Spleen (tissue), 13 donors: ENCODE measurements at places on chromosomes 7 and 10.

DNA sequence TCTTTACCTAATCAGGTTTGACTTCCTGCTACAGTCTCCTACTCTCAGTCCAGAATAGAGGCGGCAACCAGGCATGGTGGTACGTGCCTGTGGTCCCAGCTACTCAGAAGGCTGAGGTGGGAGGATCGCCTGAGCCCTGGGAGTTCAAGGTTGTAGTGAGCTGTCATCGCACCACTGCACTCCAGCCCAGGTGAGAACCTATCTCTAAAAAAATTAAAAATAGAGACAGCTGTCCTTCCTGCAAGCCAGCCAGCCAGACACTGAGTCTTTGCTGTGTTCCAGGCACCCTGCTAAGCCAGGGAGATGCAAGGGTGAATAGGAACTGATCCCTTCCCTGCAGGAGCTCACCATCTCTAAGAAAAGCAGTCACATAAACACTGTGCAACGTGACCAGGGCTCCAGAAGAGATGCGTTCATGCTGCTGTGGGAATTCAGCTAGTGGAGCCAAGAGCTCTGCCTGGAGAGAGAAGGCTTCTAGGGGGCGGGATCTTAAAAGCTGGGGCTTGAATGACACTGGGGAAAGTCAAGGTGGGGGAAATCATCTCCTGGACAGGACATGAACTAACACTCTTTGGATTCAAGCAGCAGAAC lies 22.1 kb upstream of the SLIT1 start:
- no peak for DNase-seq

DNA sequence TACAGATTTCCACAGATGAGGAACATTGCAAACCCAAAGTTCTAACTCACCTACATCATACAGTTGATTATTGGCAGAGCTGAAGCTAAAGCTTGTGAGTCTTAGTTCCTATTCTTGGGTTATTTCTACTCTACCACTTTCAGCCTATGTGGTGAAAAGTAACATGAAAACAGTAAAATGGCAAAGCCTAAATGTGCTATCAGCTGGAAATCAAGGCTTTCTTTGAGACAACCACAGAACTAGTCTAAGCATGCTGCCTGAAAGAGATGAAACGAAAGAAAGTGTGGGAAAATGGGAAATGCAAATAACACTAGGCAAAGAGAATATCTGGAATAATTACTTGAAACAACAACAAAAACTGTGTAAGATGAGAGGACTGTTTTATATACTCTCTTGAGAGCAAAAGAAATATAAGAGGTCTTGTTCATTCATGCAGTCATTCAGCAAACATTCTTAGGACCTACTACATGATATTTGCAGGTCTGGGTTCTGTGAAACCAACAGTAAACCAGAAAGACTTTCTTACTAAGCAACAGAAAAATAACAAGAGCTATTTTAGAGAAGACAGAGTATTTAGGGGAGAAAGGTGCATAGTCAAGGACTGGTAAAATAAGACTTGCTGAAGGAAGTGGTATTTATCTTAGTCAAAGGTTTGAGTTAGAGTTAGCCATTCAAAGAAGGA lies 437.1 kb downstream of the HTR7 start:
- DNase-seq, result no peak

DNA sequence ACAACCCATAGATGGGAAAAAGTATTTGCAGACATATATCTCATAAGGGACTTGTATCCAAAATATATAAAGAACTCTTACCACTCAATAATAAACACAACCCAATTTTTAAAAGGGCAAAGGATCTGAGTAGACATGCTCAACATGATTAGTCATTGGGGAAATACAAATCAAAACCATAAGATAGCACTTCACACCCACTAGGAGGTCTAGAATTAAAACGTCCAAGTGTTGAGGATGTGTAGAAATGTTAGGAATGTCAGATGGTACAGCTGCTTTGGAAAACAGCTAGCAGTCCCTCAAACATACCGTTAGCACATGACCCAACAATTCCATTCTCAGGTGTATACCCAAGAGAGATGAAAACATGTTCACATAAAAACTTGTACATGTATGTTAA lies 8.3 kb downstream of the PSTK start:
- DNase-seq, result no peak

DNA sequence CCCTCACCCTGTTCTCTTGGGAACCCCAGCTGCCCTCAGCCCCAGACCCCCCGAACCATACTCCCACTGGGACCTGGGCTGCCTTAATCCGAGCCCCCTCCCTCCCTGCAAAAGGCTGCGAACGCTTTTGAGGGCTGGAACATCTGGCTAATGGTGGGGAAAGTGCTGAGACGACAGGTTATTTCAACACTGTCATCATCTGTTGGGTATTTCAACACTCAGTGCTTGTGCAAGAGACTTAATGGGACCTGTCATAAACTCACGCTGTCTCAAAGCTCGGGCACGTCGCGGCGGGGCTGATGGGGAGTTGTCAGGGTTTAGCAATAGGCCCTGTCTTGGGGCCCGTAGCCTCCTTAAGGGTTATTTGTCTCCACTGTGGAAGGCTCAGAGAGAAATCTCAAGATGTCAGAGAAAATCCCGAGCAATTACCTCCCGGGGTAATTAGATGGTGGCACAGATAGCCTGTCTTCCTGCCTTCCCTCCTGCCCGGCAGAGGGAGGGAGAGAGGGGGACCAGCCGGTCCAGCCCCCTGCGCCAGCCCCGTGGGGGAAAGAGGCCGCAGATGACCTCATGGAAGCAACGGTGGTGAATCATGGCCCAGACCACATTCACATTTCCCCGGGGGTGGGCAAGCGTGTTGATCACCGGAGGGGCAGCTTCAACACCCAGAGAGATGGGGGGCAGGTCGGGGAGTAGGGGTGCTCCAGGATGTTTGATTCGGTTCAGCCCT lies 88.7 kb upstream of the MYL10 start:
- peak; percentile 89 for DNase-seq

- no peak for DNase-seq
These were observed at the start of gene USP54 for GRCh38 chr10:73590881-73591799. USP54 (minus strand) TSS chr10:73591342; CDS start chr10:73575658, 15,684 bp downstream.

GRCh38 chr10:16603308-16603707 lies 81.6 kb upstream of the C1QL3 start:
- DNase-seq, result no peak

GRCh38 chr7:79453558-79454360 lies at the start of gene MAGI2:
MAGI2 (minus strand) TSS chr7:79453667; CDS start chr7:79453320, 347 bp downstream.
- DNase-seq, result peak; percentile 89

DNA sequence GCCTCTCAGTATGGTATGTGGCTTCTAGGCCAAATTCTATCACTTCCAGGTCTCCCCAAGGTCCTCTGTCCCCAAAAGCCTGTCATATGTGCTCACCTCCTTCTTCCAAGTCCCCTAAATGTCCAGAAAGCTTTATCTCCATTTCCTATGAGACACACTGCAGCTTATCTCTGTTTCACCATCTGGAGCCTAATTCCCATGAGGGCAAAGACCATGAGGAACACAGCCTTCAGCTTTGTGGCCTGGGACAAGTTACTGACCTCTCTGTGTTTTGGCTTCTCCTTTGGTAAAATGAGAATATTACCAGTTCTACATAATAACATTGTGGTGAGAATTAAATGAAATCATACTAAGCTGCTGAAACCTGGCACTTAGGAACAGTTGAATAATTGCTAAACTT lies 19.2 kb downstream of the ST8SIA6 start:
- no peak for DNase-seq

DNA sequence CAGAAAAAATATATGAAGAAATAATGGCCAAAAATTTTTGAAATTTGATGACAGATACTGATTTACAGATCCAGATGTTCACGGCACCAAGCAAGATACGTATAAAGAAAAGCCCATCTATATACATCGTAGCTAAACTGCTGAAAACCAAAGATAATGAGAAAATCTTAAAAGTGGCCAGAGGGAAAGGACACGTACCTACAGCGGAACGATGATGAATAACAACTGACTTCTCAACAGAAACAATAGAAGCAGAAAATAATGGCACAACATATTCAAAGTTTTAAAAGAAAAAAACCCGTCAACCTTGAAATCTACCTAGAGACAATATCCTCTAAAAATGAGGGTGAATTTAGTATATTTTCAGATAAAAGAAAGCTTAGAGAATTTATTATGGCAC lies 31.9 kb downstream of the IL2RA start:
- DNase-seq, result no peak

DNA sequence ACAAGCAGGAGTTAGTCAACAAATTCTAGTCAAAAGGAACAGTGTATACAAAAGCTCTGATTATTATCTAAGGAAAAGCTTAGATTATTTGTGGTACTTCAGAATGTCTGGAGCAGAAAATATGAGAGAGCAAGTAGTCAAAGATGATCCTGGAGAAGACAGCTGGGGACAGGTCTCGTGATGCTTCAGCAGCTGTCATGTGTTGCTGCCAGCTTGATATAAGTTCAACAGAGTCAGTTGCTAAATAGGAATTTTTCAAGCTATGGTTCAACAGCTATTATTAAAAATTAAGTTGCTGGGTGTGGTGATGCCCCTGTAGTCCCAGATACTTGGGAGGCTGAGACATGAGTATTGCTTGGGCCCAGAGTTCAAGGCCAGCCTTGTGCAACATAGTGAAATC lies 240.0 kb upstream of the RHOBTB1 start:
- no peak for DNase-seq

GRCh38 chr10:57188846-57189245 lies 827.8 kb upstream of the ZWINT start:
- DNase-seq, result no peak

- peak; percentile 75 for DNase-seq
These were observed 779 bp downstream of the C1QL3 start for GRCh38 chr10:16520900-16521299.

GRCh38 chr7:17146621-17147020 lies 151.8 kb upstream of the AHR start:
- DNase-seq, result no peak

GRCh38 chr7:30478349-30479201 lies at the start of gene NOD1:
NOD1 (minus strand) TSS chr7:30478784; CDS start chr7:30456921, 21,863 bp downstream.
- peak; percentile 97 for DNase-seq

DNA sequence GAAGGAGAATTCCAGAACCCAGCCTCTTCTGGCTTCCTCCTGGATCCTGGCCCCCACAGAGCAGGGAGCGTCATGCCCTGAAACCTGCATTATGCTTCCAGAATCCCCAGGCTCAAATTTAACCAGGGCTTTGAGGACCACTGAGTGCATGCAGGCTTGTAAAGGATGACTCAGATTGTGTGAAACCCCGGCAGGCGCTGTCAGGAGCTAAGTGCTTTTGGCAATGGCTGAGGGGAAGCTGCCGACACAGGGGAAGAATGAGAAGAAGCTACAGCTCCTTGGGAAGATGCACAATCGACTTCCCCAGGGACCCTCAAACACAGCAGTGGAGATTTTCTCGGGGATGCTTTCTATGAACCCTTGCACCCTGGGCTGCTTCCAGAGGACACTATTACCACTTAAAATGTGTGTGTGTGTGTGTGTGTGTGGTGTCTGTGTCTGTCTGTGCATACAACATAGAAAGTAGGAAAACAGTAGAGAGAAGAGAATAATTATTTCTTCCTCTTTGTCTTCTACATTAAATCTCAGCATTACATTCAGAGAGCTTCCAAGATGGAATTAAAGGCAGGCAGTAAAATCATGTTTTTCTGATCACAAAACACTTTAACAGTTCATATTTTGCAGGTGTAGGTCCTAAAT lies 183.5 kb upstream of the INHBA start:
- no peak for DNase-seq

DNA sequence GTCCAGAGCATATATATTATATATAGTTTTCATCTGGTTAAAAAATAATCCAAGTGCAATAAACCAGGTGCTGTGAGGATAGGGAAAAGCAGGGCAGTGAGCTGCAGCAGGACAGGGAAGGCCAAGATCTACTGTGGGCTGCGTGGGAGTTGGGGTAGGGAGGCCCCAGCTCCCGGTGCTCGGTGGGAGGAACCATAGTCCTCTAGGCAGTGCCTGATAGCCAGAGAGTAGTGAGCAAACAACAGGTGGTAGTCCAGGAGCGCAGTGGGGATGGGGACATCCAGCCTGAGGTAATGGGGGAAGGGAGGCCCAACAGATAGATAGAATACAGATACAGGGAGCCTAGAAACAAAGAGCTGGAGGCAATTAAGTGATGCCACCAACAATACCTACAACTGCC lies 4.1 kb upstream of the BMPR1A start:
- no peak for DNase-seq

- DNase-seq, result no peak
These were observed 29.0 kb downstream of the CPXM2 start for GRCh38 chr10:123862421-123863182.
